ENCODE measurements at places on chromosomes 2 and 18.

GRCh38 chr2:56333812-56334485 is 150.2 kb downstream of the CCDC85A start:
- no peak for DNase-seq

DNA sequence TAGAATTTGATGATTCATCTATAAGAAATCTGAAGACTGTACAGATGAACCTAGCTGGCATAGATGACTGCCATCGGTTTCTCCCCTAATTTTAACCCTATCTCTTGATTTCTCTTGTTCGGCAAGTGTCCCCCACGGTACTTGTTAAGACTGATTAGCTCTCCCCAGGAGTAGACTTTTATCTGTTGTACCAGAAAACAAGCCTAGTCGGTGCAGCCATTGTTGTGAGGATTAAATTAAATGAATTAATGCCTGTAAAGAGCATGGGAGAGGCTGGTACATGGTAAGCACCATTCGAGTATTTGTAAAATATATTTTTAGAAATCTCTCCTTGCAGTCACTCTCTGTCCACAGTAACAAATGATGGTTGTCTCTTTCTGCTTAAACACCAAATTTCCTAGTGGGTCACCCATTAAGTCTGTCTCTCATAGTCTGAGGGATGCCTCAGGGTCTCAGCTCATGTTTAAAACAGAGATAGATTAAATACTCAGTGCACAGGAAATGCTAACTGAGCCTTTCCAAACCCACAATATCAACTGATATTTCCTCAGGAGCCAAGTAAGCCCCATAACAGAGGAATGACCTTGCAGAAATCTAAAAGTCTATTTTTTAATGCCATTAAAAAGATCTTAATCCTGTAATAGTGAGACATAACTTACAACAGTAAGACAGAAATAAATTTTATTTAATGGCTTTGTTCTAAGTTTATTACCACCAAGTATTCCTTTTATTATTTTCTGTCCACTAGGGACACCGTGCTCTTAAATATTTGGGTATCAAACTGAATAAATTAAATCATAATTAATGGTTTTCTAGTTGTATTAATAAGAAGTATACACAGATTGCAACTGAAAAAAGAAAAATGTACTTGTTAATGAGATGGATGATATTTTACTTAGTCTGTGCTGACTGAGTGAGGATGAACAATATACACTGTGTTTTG is 2.9 kb upstream of the B4GALT6 start:
- no peak for DNase-seq

DNA sequence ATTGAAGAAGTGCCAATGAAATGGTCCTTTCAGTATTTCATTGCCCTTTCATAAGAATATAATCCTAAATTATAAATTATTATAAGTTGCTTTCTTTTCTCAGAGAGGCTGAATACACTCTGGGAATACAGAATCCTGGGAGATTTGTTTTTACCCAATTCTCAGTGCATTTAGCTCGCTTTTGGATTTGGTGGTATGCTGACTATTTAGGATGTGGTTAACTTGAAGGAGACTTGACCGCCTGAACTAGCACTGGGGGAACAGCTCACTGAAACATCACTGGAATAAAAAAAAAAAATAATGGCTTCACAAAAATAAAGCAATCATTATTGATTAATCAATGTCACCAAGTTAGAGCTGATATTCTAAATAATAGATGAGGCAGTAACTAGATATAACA is 10.2 kb downstream of the TNFAIP6 start:
- no peak for DNase-seq

GRCh38 chr2:162295009-162295408 is 23.5 kb downstream of the IFIH1 start:
- no peak for DNase-seq

GRCh38 chr18:33010149-33010548 is 237.3 kb upstream of the KLHL14 start:
- no peak for DNase-seq

DNA sequence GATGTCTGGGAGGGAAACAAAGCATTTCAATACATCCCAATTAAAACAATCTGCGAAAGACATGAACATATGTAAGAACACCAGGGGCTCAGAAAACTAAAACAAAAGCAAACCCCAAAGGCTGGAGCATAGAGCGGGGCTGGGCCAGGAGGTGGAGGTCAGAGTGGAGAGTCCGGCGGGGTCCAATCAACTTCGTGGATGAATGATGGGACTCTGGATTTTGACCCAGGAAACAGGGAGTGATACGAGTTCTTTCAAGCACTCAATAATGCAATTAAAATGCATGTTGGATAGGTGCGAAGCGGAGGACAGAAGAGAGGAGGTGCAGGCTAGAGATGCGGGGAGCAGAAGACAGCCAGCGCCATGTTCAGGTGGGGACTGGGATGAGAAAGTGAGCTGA is 200.7 kb upstream of the PXDN start:
- no peak for DNase-seq

GRCh38 chr18:5747678-5748077 is 147.6 kb downstream of the TMEM200C start:
- DNase-seq: no peak

DNA sequence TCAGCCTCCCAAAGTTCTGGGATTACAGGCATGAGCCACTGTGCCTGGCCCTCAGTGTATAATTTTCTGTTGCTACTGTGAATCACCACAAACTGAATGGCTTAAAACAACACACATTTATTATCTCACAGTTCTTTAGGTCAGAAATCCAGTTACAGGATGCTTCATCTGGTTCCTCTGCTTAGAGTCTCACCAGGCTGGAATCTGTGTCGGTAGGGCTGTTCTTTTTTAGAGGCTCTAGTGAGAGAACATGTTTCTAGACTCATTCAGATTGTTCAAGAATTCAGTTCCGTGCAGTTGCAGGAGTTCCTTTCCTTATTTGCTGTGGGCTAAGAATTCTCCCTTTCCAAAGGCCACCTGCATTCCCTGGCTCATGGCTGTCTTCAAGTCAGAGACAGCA is 22.2 kb downstream of the CCDC121 start:
- DNase-seq: no peak

GRCh38 chr18:51523671-51524070 is 326.2 kb upstream of the MEX3C start:
- no peak for DNase-seq

- DNase-seq: no peak
Measured at GRCh38 chr2:55718165-55719008, 24.7 kb upstream of the PNPT1 start.

DNA sequence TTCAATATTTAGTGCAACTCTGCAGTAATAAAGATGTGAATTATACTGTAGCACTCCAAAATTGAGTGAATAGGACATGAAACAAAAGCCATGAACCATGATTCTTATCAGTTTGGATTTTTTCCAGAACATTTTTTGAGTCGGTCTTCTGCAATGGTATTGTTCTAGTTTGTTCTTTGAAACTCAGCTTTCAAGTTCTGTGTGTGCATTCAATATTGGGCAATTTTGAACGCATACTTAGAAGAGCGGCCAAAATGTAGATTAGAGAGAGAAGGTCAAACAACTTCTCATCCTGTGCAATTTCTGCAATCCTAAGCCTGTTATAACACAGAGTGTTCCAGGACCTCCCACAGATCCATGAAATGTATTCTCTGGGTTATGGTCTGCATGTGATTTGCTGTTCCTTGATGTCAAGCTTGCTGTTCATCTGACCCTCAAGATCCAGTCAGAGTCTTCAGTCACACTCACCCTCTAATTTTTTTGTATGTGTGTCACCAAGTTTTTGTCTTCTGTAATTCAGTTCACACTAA is 48.3 kb downstream of the TSPYL6 start:
- no peak for DNase-seq

DNA sequence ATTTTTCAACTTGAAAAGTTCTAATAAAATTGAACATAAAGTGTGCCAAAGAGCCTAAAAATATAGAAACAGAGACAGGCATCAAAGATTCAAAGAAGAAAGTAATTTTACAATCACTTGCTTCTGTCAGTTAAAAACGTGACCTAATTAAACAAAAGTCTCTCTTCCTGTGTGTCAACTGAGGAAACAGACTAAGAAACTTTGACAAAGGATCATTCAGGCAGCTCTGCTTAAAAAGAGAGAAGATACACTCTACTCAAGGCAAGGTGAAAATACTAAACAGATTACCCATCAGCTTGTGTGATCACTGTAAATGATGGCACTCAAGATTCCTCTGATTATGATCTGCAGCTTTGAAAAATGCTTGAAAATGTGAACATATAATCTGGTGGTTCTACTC is 47.8 kb downstream of the DYM start:
- no peak for DNase-seq

- no peak for DNase-seq
Measured at GRCh38 chr2:28346587-28346986, 46.1 kb upstream of the FOSL2 start.

GRCh38 chr2:9658972-9659371 is 28.2 kb upstream of the YWHAQ start:
- no peak for DNase-seq

GRCh38 chr2:238979636-238980035 is 131.8 kb downstream of the TWIST2 start:
- no peak for DNase-seq

GRCh38 chr18:13320891-13321425 is 102.4 kb downstream of the LDLRAD4 start:
- no peak for DNase-seq

- no peak for DNase-seq
Measured at GRCh38 chr2:173602153-173602795, 247.6 kb downstream of the CDCA7 start.

- DNase-seq: no peak
Measured at GRCh38 chr2:190986221-190986953, 27.6 kb downstream of the STAT1 start.

GRCh38 chr2:99935662-99936061 is 206.7 kb downstream of the AFF3 start:
- DNase-seq: no peak

DNA sequence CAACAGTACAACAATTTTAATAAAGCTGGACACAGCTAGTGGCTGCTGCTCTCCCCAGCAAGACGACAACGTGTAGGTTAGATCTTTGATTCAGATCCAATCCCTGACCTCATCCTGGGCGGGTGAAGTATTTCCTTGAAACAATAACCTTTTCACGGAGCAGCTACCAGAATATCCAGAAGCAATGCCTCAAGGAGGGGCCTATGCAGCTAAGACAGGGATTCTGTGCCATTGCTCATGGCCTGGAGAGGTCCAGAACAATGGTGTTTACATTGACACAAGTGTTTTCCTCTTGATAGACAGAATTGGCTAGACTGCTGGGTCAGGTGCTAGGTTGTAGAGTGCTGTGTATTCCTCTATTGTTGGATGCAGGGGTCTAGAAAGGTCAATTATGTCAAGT is 520.1 kb downstream of the BCL11A start:
- no peak for DNase-seq

DNA sequence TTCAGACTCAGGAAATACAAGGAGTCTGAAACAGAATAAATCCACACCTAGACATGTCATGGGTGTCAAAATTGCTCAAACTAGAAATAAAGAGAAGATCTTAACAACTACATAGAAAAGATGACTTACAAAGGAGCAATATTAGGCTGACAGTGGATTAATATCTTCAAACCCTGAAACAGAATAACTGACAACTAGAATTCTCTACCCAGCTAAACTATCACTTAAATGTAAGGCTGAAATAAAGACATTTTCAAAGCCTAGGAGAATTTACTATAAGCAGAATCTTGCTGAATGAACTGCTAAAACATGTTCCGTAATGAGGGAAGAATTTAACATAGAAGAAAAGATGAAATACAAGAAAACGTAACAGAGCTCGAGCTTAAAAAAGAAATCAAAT is 168.1 kb downstream of the EHBP1 start:
- no peak for DNase-seq

DNA sequence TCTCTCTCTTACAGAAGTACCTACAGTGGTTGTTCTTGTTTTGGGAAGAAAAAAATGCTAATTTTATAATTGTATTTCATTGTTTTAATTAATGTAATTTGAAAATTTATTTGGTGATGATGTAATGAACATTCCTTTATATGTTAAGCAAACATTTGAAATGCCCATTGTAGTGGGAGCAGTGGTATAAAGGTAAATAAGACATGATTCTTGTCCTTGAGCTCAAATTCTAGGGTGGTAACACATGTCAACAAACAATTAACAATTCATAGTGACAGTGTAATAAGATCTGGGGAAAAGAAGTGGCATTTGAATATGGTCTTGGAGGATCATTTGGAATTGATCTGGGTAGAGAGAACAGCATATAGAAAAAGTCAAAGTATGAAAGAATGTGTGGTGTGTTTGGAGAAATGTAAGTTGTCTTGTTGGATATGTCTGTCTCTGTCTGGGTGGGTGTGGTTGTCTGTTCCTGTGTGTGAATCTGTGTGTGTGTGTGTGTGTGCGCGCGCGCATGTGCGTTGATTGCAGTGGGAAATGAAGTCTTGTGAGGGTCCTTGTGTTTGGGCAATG is 5.8 kb downstream of the PTPN4 start:
- no peak for DNase-seq

GRCh38 chr2:238104226-238104690 is 4.1 kb downstream of the ESPNL start:
- no peak for DNase-seq

DNA sequence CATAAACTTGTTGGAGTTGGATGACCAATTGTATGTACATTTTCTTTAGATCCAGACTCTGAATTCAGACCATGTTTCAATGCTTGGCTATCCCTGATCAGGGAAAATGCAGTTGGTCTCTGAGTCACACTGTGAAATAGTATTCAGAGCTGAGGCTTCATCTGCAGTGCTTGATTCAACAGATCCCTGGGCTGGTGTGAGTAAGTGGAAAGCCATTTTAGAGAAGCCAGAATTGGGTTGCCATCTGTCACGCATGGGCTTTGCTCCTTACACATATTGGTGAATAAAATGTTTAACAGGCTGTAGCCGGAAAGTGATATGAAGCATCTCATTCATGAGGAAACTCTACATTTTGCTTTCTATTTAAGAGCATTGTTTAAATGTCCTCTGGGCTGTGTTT is 50.0 kb upstream of the ACYP2 start:
- no peak for DNase-seq

GRCh38 chr2:191869781-191870180 is 22.9 kb upstream of the CAVIN2 start:
- DNase-seq: no peak

GRCh38 chr18:34018336-34018735 is 206.4 kb downstream of the NOL4 start:
- no peak for DNase-seq

DNA sequence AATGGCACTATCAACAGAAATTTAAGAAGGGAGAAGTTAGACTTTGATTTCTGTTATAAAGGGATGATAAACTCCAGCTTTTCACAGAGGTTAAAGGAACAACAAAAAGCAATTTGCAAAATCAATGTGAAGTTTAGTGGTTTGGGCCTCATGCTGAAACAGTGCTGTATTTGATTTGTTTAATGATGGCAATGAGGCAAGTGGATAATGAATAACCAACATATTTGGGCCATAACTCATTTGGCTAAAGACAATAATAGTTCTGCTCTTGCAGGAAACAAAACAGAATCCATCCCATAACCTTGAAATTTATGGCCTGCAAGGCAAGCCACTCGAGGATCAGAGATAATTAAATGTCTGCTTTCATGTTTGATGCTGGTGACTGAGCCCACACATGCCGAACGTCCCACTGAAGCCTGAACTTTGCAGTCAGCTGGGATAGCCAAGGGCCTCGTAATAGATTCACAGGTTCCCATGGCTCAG is 56.5 kb downstream of the TPGS2 start:
- no peak for DNase-seq
